ENCODE measurements at places on chromosomes 2 and 18.
A peak's percentile ranks its signal among the peaks of the same experiment; 100 is the strongest.

GRCh38 chr18:65091744-65092329 lies 659.0 kb upstream of the CDH7 start:
- DNase-seq, result no peak

- no peak for DNase-seq
Observed at GRCh38 chr2:141103216-141103615, 1027.6 kb downstream of the LRP1B start.

GRCh38 chr2:33395655-33396249 lies 80.7 kb upstream of the RASGRP3 start:
- peak; percentile 2 for DNase-seq

DNA sequence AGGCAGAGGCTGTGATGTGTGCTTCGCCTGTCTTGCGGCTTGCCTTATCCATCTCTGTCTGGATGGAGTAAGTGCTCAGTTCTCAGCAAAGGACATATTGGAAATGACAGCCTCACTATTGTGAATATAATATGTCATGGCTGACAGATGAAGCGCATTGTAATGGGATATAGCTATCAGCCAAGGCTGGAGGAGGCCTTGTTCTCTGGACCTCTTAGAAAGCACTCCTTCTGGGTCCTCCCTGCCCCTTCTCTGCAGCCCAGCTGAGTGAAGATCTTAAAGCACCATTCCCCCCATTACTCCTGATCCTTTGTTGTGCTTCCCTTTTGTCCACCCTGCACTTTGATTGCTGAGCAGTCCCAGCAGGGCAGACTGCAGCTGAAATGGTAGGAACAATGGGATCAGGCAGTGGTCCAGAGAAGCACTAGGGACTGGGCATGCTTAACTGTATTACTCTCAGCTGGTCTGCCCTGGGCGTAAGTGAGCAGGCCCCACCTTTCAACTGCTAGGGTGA lies 265.3 kb downstream of the SETBP1 start:
- DNase-seq, result no peak

DNA sequence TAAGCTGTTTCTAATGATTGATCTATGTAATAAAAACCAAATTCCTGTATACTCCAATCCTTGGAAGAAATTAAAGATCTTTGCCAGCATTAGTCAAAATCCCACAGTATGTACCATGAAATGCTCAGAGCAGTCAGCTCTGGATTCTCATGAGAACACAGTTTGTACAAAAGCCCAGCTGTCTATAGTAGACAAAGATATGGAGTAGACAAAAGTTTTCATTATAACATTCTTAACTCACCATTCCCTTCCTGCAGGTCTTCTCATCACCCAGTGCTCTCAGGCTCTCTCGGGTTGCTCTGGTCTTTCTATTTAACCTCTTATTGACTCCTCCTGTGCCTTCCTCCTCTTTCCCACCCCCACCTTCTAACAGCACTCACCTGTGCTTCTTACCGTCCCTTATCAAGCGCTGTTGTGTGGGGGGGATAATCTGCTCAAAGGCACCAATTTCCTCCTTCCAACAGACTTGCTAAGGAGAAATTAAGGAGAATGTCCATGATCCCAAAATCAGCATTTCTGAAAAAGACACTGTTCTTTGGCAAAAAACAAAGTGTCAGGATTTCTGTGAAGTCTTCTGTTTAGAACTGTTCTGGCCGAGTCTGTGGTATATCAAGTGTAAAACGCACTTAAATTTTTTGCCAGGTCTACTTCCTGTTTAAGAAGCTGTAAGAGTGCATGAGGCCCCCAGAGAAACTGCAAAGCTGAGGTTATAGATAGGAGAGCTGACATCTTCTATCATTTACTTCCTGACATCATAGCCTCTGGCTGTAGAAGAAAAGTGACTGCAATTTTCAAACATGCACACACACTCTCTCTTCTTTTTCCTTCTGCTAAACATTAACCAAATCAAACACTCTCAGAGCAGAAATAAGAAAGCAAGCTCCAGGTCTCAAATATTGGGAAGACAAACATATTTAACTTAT lies 144.1 kb downstream of the EVA1A start:
- DNase-seq, result no peak
